Stimulated activated memory B cell treated with anti-CD40 and anti-IgM and Interleukin-4, amounts not matched to agents 10 μg/mL and 1 μg/mL and 100 μg/mL, for 72 hours (primary cell): ENCODE measurements at places on chromosomes 11 and 22.

DNA sequence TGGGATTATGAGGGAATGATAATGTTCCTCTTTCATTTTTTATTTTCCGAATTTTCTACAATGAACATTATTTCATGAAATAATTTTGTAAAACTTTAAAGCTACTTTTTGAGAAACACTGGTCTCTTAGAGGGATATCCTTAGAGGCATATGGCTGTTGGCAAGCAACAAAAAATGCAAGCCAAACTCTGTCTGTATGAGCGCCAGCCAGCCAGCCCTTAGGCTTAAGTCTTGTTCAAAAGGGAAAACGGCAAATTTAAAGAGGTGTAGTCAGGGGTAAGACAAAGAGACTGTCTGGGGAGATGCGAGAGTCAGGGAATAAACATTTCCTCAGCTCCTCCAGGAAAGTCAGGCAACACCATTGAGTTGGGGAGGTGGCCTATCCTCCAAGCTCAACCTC is 22.5 kb downstream of the ASCC2 start:
- H3K4me1 ChIP-seq = no peaks in the 10 kb centered on the region
- no peak for ATAC-seq
- H3K27ac ChIP-seq = no peak overlapping the region
- H3K4me3 ChIP-seq = no peak overlapping the region

DNA sequence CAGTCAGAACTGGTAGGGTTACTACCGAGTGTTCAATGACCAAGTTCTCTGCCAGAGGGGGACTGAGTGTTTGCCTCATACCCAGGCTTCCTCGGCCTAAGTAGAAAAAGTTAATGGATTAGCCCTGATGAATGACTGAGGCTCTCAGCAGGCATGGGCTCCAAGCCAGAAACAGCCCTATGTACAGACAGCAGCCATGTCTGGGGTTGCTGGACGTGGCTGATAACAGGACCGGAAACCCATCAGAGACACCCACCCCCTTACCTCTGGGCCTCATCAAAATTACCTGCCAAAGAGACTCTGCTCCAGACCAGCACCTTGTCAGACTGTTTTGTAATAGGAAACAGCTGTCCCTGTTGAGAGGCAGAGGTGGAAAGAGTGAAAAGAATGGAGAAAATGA is 351.4 kb downstream of the ETS1 start:
- no peaks in the 10 kb centered on the region for H3K27me3 ChIP-seq
- no peak overlapping the region for H3K27ac ChIP-seq
- H3K36me3 ChIP-seq = no peaks in the 10 kb centered on the region
- ATAC-seq = no peak
- H3K4me1 ChIP-seq = peaks cover 18% of the 10 kb centered on the region

DNA sequence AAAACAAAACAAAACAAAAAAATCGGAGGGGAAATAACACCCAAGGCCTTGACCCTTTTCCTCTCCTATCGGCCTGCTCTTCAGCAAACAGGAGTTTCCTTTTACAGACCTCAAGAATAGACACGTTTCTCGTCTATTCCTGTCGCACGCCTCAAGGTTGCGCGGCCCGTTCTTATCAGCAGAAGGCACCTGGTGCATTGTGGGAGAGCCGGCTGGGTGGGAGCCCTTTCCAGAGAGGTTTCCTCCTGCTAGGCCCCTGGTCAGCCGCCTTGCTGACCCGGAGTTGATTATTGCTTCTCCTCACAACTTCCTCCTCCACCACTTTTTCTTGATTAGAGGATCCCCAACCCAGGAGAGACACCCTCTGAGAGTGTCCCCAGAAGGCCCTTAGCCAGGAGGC is 497.3 kb downstream of the MIAT start:
- H3K27me3 ChIP-seq = peaks cover 33% of the 10 kb centered on the region
- no peak for ATAC-seq
- H3K36me3 ChIP-seq = no peaks in the 10 kb centered on the region
- no peak overlapping the region for H3K4me3 ChIP-seq

- H3K4me3 ChIP-seq = no peak overlapping the region
- no peak overlapping the region for H3K27ac ChIP-seq
- no peaks in the 10 kb centered on the region for H3K36me3 ChIP-seq
- H3K27me3 ChIP-seq = no peaks in the 10 kb centered on the region
- ATAC-seq = no peak
- no peaks in the 10 kb centered on the region for H3K4me1 ChIP-seq
Observed at GRCh38 chr11:23288003-23288783, 427.9 kb upstream of the CCDC179 start.

GRCh38 chr11:69922596-69923111 is 103.4 kb upstream of the FGF3 start:
- no peak overlapping the region for H3K27ac ChIP-seq
- peaks cover 90% of the 10 kb centered on the region for H3K27me3 ChIP-seq
- peaks cover 1% of the 10 kb centered on the region for H3K36me3 ChIP-seq
- ATAC-seq = no peak

DNA sequence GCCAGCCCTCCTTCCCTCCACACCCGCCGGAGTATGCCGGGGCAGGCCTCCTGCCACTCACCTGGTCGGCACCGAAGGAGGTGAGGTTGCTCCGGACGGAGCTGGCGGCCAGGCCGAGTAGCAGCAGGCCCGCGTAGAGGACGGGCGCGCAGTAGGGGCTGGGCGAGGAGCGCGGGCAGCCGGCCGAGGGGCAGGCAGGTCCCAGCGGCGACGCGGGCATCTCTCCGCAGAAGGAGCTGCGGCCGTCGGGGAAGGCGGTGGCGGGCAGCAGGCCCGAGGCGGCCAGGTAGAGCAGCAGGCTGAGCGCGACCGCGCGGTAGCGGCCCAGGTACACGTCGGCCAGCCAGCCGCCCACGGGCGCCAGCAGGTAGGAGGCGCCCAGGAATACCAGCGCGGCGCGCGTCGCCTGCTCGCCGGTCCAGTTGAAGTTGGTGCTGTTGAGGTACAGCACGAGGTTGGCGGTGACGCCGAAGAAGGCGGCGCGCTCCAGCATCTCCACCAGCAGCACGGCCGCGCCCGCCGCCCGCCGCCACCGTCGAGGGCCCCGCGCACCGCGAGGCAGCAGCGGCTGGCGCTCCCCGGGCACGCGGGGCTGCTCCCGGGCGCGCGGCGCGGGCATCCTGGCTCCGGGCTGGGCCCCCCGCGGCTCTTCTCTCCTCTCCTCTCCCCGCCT is 907 bp downstream of the SLC15A3 start:
- peak overlapping the region; percentile 88 for H3K4me3 ChIP-seq
- peak; percentile 49 for ATAC-seq

DNA sequence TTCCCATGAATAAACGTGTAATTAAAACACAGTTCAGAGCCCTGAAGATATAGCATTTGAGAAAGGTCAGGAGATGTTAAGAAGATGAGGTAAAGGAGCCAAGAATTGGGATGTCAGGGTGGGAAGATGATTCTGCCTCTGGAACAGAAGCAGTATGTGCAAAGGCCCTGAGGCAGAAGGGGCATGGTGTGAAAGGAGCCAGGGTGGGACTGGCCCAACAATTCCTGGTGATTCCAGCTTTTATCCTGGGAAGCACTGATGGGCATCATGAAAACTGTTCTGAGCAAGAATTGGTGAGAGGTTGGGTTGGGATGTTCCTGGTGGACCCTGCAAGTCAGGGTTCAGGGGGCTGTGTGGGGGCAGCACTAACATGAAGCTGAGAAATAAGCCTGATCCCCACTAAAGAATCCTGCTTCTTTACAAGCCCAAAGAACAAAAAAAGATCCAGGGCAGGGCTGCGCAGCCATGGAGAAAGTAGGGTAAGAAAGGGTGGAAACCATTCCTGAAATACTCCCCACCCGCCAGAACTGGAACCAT is 2.5 kb upstream of the FXYD6 start:
- peaks cover 69% of the 10 kb centered on the region for H3K27me3 ChIP-seq
- H3K4me3 ChIP-seq = no peak overlapping the region
- peaks cover 21% of the 10 kb centered on the region for H3K4me1 ChIP-seq
- H3K36me3 ChIP-seq = no peaks in the 10 kb centered on the region

DNA sequence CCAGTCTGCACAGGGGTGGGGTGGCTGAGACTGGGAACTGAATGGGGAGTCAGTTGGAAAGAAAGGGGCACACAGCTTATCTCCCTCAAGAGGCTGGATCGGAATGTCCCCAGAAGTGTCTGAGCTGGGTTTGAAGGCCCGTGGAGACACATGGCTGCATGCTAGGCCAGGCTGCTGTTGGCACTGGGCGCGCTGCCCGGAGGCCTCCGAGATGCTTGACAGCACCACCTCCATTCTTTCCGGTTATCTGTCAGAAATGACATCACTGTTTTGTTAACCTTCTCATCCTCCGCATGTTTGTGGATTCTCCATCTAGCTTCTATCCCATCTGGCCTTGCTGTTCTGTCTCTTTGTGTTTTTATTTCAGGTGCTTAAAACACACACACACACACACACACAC is 85.5 kb downstream of the APIP start:
- no peak overlapping the region for H3K27ac ChIP-seq
- H3K4me1 ChIP-seq = no peaks in the 10 kb centered on the region
- peaks cover 9% of the 10 kb centered on the region for H3K27me3 ChIP-seq
- H3K4me3 ChIP-seq = no peak overlapping the region
- no peak for ATAC-seq

DNA sequence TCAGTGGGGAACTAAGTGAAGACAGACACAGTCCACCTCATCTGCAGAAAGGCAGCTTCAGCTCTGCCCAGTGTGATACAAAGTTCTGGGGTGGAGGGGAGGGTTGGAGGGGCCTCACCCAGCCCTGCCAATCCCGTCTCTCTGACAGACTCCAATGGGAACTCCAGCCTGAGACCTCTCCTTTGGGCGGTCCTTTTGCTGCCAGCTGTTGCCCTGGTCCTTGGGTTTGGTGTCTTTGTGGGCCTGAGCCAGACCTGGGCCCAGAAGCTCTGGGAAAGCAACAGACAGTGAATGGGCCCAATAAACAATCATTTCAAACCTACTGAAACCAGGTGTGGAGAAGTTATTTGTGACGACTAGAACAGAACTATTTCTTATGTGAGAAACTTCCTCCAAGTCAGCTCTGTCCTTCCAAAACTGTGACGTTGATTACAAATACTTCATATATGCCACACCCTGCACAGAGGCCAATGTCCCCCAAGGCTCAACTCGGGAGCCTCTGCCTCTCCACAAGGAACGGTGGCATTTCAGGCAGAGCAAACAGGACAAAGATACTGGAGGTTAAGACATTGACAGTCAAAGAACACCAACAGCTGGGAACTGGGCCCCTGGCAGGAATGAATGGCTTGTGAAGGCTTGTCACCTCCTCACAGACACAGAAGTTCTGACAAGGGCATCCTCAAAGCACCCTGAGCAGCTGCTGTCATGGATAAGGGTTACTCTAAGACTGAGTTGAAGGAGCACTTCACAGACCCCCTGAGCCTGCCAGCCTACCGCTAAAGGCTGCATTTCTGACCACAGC is 8.2 kb downstream of the ZP1 start:
- no peak overlapping the region for H3K27ac ChIP-seq
- peaks cover 8% of the 10 kb centered on the region for H3K27me3 ChIP-seq
- no peak for ATAC-seq
- peaks cover 8% of the 10 kb centered on the region for H3K36me3 ChIP-seq

DNA sequence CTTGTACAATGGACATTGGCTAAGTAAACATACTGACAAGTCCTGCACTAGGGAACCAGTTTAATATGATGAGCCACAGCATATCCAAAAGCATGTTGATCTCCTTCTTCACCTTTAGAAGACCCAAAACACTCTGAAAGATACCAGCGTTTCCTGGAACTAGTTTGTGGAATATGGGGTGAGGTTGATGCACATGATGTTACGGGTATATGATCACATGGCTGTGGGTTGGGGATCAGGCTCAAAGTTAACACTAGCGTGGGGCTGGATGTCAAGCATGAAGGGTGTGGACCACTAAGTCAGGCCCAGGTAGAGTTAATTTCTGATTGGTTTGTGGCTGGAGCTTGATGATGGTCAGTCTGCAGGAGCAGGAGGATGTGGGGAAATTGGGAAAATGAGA is 9.0 kb downstream of the IGLL5 start:
- no peak for ATAC-seq
- no peak overlapping the region for H3K27ac ChIP-seq
- no peak overlapping the region for H3K4me3 ChIP-seq
- H3K27me3 ChIP-seq = peaks cover 47% of the 10 kb centered on the region
